T-helper 2 cell (primary cell): ENCODE measurements at places on chromosomes 13 and 19.
A peak's percentile ranks its signal among the peaks of the same experiment; 100 is the strongest.

- DNase-seq = no peak
Measured at GRCh38 chr19:46133777-46134241, 9.3 kb upstream of the IGFL3 start.

DNA sequence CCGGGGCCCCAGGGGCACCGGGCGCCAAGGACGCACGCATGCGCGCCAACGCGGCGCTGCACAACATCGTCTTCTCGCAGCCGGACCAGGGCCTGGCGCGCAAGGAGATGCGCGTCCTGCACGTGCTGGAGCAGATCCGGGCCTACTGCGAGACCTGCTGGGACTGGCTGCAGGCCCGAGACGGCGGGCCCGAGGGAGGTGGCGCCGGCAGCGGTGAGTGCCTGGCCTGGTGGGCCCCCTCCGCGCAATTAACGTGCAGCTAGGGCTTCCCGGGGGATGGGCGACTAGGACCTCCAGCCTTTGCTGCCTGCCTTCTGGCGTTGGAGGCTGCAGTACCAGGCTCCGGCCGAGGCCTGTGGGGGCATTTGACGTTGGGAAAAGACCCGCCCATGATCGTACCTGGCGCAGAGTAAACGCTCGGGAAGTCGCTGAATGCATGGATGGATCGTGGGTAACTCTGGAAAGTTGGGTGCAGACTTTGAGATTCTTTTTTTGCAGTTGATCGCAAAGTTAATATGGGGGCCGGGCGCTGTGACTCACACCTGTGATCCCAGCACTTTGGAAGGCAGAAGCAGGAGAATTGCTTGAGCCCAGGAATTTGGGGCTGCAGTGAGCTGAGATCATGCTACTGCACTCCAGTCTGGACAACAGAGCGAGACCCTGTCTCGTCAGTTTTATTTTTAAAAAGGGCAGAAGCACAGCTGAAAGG is 7.3 kb downstream of the APC2 start:
- no peak for DNase-seq

DNA sequence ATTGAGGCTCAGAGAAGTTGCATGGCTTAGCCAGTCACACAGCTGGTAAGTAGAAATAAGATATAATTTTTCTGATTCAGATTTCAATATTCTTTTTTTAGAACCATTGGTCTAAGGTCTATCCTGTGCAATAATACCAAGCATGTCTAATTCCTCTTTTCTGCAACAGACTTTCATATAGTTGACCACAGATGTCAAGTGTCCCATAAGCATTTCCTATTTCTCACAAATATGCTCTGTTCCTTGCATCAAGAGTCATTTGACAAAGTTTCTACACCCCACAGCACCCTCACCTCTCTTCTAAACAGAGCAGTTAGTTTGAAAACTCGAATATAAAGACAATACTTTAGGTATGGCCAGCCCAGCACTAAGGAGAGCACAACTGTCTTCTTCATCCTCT is 26.8 kb upstream of the SACS start:
- no peak for DNase-seq

DNA sequence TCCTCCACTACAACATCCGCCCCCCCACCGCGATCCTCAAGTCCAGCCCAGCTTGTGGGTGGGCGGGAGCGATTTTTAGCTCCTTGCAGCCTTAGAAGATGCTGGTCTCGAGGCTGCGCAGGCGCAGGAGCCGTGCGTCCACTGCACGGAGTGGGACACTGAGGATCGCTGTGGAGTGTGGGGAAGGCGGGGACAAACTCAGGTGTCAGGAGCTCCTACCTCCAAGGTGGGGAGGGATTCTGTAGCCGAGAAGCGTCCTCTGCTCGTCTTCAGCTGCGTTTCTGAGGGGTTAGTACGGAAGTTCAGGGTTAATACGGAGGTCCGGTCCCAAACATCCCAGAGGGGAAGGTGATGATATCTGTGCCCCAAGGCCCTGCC is at the start of gene RTBDN:
TSS of gene RTBDN (minus strand) at position 14 of the 378 bp plus-strand sequence. CDS start 4,600 bp downstream, outside the sequence.
- no peak for DNase-seq

- peak; percentile 56 for DNase-seq
Measured at GRCh38 chr19:2636897-2637683, 65.4 kb downstream of the GNG7 start.

GRCh38 chr13:52760077-52760476 is 20.5 kb upstream of the CNMD start:
- no peak for DNase-seq
